ENCODE measurements at places on chromosomes 4 and X.
A peak's percentile ranks its signal among the peaks of the same experiment; 100 is the strongest.

DNA sequence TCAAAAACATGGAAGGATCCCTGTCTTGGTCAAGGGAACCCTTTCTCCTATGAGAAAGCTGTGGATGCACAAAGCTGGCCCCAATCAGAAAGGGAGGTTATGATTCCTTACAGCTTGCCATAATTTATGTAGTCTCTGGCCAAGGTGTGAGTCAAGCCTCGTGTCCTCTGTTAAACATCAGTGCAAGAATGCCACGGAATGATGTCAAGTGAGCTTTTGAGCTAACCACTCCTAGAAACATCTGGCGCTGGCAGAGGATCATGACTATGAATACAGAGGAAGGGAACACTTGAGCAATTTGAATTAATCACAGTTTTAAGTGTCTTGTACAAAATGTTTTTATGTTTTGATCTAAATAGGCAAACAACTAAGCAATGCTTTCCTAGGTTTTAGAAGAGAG, 51.5 kb upstream of the RAP2C start:
- DNase-seq, result peak; percentile 42

DNA sequence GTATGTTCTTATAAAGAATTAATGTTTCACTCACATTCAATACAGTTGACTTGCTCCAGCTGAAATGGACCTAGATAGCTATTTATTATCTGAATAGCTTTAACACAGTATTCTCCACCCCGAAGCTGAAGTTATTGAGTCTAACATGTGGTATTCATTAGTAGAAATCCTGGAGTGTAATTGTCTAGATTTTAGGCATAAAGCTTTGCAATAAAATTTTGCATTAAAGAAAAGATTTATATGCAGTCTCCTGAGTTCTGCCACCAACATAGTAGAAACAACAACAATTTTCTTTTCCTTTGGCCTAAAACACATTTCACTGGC, 90.2 kb upstream of the DCLK2 start:
- DNase-seq, result no peak

DNA sequence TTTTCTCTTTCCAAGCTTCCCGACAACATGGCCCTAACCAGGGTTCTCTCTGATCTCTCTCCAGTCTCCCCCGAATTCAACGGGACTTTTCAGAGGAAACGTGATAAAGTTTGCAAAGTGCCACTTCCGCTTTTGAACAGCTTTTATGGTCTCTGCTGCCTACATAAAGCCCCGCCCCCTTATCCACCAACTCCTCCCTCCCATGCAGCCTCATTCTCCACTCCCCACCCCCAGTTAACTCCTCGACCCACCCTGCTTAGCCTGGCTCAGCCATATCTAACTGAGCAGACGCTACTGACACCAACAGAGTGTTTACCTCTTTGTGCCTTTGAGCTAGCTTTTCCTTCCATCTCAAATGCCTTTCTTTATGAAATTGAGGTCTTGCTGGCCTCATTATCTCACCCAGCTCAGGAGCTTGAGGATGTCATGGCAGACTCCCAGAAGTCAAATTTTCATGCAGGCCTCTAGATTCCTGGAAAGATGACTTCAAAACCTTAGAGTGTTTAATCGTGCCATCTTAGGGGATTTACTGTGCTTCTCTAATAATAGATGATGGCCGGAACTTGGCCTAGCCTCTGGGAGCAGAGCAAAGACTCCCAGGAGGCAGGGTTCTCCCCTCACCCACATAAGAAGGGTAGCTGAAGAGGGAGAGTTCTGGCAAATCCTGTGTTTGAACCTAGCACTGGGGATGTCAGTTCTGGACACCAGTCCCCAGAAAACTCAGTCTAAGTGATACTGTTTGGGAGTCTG, 606.0 kb downstream of the BCOR start:
- no peak for DNase-seq

DNA sequence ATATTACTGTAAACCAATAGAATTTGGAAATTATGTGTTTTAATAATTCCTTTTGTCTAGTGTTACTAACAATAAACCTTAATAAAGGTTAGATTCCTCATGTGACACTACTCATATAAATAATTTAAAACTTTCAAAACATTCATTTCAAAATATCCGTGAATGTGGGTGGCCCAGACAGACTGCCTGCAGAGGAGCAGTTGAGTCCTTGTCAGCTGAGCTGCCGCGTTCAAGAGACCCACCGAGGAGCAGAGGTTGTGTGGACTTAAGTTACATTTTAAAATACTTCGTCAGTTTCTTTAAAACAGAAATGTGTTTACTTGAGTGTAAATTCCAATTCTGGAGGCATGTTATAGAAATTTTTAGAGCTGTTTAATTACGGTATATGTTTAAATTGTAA, 64.2 kb upstream of the HGFAC start:
- no peak for DNase-seq

- DNase-seq, result peak; percentile 91
Measured at GRCh38 chrX:13220916-13221315, 98.9 kb downstream of the ATXN3L start.
